ENCODE measurements at places on chromosomes 12 and 14.

DNA sequence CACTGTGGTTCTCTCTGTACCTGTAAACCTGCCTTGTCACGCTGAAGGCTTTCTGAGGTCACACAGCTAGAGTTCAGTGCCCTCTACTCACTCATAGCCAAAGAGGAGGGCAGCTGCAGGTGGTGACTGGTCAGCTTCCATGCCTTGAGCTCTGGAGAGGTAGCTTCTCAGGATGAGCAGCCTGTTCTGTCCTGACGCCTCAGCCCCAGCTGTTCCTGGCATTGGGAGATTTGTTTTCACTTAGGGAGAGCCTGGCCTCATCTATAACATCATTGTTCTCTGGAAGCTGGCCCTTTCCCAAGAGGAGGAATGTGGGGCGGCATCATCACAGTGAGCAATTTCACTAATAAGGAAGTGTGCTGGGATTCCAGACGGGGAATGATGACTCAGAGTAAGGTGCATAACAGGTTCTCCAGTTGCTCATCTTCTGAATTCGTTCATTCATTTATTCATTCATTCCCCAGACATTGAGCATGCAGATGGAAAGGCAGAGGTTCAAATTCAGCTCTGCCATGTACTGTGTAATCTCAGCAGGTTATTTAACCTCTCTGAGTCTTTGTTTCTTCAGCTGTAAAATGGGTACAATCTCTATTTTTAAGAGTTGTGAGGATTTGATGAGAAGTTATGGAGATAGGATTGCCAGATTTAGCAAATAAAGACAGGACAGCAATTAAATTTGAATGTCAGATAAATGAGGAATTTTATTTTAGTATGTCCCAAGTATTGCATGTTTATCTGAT, 255.8 kb upstream of the CRY1 start:
- DNase-seq, result no peak

GRCh38 chr12:64070454-64070853, 151.6 kb downstream of the KICS2 start:
- DNase-seq, result no peak

DNA sequence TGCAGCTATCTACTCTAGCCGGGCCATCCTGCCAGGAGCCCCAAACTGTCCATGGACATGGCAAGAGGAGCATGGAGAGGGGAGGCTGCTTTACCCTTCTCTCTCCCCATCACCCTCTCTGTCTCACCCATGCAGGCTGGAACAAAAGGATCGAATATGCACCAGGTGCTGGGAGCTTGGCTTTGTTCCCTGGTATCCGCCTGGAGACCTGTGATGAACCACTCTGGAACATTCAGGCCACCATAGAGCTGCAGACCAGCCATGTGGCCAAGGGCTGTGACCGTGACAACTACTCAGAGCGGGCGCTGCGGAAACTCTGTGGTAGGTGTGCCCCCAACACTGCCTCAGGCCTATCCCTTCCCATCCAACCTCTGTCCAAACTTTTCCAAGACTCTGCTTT, 5.9 kb downstream of the CLSTN3 start:
- DNase-seq, result no peak

GRCh38 chr14:79044894-79045624, 874.9 kb downstream of the NRXN3 start:
- no peak for DNase-seq

GRCh38 chr12:127809275-127809674, 457.7 kb upstream of the TMEM132C start:
- DNase-seq, result no peak
